ENCODE measurements at places on chromosomes 1 and 21.

GRCh38 chr1:231337043-231337471 lies 595 bp downstream of the EXOC8 start:
- no peak for DNase-seq

DNA sequence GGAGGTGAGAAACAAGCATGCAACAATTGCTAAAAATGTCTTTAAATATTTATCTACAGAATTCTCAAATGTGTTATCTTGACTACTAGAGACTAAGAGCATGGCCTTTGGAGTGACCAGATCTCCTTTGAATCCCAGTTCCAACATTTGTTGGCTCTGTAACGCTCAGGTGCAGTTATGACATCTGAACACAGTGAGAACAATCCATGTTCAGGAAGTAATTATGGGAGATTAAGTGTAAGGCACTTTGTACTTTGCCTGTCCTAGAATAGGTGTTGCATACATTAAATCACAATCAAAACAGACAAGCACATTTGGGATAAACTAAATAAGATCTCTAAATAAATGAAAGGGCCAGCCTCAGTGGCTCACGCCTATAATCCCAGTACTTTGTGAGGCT lies 454.5 kb downstream of the SMYD3 start:
- no peak for DNase-seq

DNA sequence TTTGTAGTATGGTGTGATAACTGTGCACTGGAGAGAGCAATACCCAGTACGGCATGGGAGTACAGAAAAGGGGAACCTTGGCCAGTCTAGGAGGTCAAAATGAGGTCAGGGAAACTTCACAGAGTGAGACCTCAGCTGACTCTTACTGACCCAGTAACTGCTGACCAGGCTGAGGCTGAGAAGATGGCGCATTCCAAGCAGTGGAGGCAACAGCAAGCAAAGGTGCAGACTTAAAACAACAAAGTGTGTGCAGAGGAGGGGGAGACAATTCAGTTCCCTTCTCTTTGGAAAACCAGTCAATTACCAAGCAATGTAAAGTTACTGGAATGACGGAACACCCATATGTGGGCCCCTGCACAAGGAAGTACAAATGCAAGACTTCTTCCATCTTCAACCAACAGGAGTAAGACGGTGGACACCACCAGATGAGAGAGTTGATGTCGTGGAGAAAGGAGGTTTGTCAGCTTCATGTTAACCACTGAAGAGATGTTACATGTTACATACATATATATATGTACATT lies 54.6 kb upstream of the PRDX6 start:
- no peak for DNase-seq

DNA sequence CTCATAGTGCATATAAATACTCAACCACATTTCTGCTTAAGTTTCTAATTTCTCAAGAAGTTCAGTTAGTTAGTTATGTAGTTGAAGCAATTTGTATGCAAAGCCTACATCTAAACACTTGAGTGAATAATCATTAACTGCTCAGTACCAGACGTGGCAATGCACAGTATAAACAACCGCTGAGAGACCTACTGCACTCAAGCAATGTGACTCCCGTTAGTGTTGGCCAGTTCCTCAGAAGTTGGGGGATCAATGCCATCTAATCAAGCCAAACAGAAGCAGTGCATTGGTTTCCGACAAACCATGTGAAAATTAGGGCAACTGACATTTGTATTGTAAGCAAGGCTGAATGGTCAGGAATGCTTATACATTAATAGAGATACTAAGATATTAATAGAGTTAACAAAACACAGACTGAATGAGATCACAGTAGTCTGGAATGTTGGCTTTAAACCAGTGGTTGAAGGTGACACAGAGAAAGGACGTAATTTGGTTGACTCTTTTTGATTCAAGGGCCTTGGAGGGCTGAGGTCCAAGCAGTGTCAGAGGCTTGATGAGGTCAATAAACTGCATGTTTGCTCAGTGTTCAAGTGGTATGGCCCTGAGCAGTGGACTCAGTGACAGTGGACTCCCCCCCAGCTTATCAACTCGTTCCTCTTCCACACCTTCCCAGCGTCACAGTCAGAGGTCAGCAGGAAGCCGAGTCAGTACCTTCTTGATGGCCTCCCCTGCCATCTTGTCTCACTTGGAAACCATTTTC lies 255.5 kb downstream of the CTH start:
- no peak for DNase-seq

- DNase-seq, result no peak
Observed at GRCh38 chr1:227317523-227318015, 723 bp downstream of the CDC42BPA start.

DNA sequence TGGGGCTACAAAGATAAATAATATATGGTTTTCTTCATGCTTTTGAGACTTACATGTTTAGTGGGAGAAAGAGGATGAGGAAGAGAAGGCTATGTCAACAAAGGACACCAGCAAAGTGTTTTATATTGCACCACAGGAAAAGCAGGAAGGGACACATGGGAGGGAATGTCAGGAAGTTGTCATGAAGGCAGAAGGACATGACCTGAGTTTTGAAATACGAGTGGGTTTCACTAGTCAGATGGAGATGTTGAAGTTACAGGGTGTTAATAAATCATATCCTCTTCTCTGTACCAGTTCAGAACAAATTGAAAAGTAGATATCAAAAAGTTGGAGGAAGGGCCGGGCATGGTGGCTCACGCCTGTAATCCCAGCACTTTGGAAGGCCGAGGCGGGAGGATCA lies 18.2 kb upstream of the AGO1 start:
- no peak for DNase-seq

DNA sequence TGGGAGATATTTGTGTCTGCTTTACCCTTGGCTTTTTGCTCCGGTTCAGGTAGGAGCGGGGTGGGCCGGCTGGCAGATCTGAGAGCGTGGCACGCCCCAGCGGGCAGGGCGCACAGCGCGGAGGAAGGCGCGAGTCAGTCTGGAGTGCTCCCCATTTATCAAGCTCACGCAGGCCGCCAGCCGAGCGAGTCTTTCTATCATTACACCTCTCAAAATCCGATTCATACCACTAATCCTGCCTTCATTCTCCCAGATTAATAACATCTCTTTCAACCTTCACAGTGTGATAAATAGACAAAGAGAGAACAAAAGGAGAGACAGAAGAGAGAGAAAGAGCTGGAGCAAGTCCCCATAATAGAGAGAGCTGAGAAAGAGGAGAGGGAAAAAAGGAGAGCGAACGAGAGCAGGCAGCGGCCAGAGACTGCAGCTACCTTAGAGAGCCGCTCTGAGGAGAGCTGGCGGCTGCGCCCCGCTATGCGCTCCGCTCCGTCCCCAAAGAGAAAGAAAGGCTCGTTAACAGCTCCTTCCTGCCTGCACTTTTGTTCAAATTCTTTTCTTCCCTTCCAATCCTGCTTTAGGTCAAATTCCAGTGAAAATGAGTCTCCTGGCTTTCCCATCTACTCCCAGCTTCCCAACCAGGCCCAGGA lies 48.0 kb downstream of the DMAP1 start:
- DNase-seq, result no peak

DNA sequence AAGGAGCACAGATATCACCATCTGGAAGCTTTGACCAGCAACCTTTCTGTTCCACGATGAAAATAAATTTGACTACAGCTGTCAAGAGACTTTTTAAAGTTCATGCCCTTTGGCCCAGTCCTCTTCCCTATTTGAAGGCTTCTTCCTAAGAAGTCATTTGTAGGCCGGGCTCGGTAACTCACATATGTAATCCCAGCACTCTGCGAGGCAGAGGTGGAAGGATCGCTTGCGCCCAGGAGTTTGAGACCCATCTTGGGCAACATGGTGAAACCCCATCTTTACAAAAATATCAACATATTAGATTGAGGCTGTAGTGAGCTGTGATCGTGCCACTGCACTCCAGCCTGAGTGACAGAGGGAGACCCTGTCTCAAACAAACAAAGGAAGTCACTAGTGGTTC lies 58.3 kb upstream of the IFFO2 start:
- DNase-seq, result no peak

DNA sequence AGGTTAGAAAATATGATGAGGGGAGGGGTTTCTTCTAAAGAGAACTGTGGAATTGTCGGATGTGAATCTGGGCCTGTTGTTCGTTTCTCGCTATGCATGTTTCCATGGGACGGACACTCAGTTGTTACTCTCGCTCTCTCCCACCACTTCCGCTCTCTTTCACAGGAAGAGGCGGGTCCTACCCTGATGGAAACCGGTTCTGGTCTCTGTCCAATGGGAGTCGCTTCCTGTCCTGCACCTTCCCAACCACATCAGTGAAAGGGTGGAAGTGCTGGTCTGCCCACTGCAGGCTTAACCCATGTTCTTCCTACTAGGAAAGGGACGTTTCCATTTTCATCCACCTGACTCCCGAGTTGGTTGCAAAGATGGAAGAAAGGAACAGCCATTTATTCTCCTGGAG lies 119.4 kb downstream of the KCNJ15 start:
- no peak for DNase-seq

DNA sequence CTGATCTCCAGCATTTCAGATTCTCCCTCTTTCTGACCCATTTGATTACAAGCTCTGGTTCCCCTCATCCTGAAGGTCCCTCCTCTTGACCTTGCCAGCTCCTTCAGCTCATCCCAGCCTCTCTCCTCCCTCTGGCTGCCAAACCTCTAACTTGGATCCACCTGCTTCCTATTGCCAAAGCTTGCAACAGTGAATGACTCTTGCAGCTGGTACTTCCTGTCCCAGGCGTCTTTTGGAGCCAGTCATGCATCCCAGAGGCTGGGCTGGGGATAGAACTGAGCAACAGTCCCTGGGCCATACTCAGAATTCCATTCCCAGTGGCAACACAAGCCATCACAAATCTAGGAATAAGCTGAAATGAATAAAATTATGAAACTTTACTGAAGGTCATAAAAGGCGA lies 27.7 kb upstream of the SPOCD1 start:
- DNase-seq, result no peak

GRCh38 chr21:14620152-14620551 lies 74.0 kb upstream of the SAMSN1 start:
- DNase-seq, result no peak

DNA sequence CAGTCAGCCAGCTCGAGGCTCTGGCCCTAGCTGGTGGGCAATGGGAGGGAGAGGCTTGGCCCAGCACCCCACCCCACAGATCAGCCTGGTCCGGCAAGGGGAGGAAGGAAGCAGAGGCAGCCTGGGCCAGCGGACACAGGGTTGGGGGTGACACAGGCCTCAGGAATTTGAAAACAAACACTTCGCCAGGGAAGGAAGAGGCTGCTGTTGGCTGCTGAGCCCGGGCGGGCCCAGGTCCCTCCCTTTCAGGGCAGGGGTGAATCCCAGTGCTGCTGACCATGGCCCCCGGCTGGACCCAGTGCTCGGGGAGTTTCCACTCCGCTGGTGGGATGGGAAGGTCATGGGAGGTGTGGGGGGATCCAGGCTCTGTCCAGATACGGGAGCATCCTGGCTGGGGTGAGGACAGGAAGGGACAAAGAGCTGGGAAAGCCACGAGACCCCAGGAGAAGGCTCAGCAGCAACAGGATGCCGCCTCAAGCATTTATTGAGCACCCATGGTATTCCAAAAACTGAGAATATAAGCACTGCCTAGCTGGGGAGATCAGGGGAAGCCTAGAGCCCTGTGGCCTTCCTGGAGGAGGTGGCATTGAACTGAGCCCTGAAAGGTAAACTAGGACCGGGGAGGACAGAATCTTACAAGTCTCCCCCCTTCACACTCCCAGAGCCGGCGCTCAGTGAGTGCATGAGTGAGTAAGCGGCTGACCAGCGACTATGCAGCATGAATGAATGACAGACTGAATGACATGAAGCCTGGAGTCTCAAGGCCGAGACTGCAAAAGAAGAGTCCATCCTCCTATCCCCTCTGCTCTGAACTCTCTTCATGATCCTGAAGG lies 26.2 kb upstream of the EPHA2 start:
- DNase-seq, result no peak

- no peak for DNase-seq
Observed at GRCh38 chr1:54813485-54814125, 12.5 kb upstream of the TTC22 start.

Data from activated CD4-positive, alpha-beta T cell treated with anti-CD3 and anti-CD28 coated beads for 4 hours (primary cell).